ENCODE measurements at places on chromosomes 2 and 18.
A peak's percentile ranks its signal among the peaks of the same experiment; 100 is the strongest.

GRCh38 chr2:187956906-187957534 is 334.7 kb upstream of the GULP1 start:
- DNase-seq = no peak

DNA sequence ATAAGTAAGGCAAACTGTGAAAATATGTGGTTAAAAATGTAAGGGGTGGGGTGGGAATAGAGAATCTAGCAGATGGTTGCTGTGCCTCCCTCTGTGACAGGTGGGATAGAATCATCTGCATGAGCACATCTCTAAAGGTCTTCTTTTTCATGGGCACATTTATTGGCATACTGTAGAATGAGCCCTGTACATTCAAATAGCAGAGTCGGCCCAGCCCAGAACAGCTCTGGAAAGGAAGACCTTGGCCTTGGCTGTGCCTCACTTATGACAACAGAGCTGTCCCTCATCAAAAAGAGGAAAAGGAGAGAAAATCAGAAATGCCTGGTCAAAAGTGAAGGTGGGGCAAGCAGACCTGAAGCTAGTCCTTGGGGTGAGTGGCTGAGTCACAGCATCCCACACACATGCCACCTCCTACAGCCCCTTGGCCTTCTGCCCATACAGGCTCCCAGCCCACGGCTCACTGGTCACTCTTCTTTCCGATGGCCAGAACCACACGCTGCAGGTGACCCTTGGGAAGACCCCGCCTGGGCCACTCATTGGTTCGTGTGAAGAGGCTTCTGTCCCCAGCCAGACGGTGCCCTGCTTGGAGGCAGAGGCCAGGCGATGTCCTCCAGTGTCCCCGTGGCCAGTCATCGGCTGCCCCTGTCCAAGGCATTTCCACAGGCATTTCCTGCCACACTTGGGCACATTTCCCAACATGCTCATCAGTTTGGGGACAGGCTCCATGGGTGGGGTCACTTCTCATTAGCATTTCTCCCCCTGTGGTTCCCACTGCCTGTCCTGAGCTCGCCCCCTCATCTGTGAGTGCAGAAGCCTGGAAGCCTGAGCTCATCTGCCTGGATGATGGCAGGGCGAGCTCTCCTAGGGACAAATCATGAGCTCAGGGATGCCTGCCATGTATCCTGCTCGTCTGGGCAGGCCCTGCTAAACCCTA is 113.6 kb downstream of the MCFD2 start:
- no peak for DNase-seq

DNA sequence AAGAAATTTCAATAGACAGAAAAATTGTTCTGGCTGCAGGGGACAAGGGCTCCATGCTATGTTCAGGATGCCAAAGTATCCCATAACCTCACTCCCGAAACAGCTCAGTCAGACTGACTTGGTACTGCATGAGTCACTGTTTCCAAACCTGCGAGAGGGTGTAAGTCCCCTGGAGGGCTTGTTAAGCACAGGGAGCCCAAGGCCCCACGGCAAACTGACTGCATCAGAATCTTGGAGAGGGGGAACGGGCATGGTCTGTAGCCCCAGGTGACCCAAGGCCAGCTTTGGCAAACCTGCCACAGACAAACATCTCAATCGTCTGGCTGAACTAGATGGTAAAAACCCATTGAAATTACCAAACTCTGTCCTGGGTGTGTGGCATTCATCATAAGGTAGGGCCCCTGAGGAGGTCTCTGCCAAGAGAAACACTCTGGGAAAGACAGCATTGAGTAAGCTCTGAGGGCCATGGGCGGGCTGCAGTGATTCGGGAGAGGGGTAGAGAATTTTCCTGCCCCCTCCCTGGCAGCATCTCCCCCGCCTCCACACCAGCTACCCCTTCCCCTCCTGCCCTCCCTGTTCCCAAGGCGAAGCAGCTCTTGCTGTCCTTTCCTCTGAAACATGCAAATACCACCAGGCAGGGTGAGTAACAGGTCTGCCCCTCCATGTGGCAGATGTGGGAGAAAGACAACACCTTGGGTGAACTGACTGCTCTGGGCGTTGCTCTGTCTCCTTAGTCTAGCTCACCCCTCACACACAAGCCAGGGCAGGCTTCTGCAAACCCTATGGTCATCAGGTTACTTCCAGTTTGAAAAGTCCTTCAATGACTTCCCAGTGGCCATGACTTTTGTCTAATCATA is 274.7 kb upstream of the SIX2 start:
- no peak for DNase-seq

DNA sequence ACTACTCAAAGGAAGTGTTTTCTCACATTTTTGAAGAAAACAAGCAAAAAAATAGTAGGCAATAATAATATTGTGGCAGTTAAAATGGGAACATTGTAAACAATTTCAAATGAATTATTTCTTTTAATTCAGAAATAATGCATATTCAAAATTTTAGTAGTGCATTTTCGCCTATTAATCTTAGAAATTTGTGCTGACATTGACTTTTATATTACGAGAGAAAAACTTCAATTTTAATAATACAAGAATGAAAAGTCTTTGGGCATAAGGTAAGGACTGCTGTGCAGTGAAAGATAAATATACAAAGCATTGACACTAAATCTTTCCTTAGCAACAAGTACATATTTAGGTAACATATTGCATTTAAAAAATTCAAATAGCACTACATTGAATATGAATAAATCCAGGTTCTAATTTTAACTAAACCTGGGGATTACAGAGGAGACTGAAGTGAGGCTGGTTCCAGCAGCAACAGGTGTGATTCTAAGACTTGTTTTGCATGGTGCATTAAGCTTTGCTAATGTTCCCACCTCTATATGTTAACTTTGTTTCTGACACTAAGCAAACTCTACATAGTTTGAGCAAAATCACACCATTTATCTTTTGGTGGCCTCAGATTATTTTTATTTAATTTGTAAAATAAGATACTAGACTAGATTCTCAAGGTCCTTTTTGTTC is 40.5 kb downstream of the CALCRL start:
- no peak for DNase-seq

GRCh38 chr18:54961868-54962267 is 2.6 kb upstream of the CCDC68 start:
- no peak for DNase-seq

GRCh38 chr2:186887107-186888090 is 38.4 kb upstream of the ZSWIM2 start:
- DNase-seq = no peak

- no peak for DNase-seq
These were observed 128.3 kb downstream of the AFF3 start for GRCh38 chr2:100013892-100014677.

- peak; percentile 47 for DNase-seq
These were observed 38.9 kb downstream of the CNGA3 start for GRCh38 chr2:98385050-98385699.

DNA sequence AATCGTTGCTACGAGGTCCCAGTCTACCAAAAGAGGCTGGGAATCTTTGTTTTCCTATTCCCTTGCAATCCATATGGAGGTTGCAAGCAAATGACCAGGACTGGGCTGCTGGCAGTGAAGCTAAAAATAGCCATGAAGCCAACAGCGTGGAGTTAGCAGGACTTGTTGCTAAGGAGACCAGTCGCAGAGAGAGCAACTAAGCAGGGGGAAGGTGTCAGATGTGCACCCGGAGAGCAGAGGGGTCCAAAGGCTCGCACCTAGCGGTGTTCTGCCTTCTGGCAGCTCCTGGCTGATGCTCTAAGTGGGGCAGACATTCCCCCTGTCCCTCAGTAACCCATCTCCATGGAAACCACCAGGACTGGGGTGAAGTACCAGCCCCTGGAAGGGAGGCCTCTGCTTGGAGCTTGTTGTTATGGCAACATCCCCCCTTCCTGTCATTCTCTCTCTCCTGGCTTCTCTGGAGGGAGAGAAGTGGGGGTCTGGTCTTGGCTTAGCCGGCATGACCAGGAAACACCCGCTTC is 84.6 kb downstream of the DNMT3A start:
- DNase-seq = no peak

DNA sequence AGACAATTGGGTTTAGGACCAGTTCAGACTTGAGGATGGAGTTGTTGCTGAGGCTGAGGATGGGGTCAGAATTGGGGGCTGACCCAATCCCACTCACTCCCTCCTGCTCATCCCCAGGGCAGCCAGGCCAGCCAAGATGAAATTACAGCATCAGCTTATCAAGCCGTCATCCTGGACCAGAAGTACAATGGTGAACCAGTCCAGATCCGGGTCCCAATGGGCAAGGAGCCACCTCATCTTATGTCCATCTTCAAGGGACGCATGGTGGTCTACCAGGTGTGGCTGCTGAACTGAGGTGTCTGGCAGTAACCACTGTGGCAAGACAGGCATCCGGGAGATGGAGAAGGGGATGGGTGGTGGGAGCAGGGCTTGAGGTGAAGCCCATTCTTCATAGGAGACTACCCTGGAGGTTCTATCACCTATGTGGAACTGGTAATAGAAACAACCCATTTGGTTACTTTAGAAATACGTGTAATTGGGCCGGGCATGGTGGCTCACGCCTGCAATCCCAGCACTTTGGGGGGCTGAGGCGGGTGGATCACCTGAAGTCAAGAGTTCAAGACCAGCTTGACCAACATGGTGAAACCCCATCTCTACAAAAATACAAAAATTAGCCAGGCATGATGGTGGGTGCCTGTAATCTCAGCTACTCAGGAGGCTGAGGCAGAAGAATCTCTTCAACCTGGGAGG is 13.9 kb downstream of the VIL1 start:
- no peak for DNase-seq

GRCh38 chr2:200039724-200040650 is 84.6 kb downstream of the MAIP1 start:
- no peak for DNase-seq

DNA sequence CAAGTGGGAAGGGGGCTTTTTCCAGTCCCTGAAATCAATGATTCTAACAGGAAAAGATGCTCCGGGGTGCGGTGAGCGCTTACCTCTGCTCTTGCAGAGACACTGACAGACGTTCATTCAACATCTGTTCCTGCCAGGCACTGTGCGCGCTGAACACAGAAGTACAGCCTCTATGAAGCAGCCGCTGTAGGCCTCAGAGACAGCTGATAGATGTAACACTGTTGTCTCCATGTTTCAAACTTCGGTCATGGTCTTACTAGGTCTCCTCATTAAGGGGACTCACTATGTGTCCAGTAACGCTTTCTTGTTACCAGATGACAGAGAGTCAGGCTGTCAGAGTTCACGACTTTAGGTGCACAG is 649 bp upstream of the CLIP4 start:
- no peak for DNase-seq

DNA sequence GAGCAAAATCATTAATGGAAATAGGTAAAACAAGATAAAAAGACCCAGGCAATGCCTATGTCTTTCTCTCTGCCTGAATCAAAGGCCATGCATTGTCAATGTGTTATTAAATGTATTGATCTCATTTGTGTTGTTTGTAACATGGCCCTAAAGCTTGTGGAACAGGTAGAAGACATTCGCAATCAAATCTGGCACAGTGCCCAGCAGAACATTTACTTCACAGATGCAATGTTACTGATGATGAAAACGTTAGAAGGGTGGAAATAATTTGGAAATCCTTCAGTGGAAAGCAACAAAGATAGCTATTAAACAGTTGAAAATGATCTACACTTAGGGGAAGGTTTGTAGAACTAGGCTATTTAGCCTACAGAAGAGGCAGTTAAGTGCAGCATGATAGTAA is 368.2 kb downstream of the EPHA4 start:
- no peak for DNase-seq

DNA sequence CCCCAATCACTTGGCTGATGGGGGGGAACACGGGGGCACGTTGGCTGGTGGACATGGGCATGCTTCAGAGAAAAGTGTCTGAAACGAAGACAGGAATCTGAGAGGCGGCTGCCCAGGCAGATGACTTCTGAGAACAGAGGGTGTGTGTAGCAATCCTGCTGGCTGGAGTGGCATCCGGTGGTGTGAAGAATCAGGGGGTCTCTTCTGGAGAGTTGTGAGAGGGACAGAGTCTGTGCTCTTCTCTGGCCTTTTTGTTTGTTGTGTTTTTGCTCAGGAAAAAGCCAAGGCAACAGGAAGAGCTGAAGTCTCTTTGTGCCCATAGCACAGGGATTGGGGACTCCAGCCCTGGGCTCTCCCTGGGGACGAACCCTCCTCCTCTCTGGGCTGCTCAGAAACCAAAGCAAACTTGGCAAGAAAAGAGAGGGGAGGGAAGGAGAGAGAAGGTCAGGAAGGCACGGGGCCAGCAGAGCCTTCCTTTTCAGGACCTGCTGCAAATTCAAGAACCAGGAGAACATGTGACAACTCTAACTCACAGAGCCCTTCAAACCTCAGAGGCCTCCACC is 97.0 kb upstream of the SMAD2 start:
- DNase-seq = no peak

GRCh38 chr2:104425850-104426595 is 427.9 kb upstream of the POU3F3 start:
- no peak for DNase-seq

DNA sequence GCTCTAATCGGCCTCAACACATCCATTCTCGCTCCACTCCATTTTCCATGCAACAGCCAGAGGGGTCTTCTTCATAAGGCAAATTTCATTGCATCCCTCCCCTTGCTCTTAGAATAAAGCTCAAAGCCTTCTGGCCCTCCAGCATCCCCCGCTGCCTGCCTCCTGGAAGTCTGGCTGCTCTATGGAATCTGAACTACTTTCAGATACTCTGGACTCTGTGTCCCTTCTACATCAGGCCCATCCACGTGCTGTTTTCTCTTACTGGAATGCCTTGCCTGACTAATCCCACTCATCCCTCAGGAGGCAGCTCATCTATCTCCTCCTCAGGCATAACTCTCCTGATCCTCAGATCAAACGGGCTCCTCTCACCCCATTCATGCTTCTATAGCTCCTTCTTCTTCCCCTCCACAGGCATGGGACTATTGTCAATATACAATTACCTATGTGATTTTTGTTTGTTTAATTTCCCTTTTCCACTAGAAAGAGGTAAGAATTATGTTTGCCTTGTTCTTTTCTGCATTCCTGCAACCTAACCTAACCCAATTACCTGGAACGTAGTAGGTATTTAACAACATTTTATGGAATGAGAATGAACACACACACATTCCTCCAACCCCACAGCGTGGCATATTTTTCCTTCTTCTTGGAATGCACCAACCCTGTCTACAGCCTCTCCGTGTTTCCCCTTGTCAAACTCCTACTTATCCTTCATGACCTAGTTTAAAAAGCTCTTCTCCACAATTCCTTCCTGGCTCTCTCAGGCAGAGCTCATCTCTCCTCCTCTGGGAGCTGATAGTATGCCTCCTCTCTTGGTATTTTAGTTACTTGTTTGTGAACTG is 49.5 kb downstream of the LBH start:
- DNase-seq = no peak

DNA sequence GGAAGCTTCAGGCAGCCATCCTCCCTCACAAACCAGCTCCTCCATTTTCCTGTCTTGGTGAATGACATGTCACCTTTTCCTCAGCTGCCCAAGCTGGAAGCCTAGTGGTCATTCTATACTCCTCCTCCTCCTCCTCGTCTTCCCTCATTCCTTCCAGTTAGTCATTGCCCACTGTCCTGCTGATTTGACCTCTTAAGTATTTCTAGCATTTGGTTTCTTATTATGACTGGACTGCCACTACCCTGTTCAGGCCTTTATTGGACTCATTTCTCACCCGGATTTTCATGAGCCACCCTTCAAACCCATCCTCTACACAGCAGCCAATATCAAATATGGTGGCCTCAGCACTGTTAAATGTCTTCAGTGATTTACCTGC is 21.9 kb upstream of the MGAT5 start:
- DNase-seq = no peak

Data from stimulated activated CD8-positive, alpha-beta memory T cell treated with anti-CD3 and anti-CD28 coated beads, Interleukin-15, amount 100 ng/mL, for 48 hours (primary cell).